ENCODE measurements at places on chromosomes 4 and X.

GRCh38 chrX:41480508-41481260, 33.5 kb downstream of the NYX start:
- DNase-seq = peak; percentile 3

- no peak for DNase-seq
These were observed 106.8 kb downstream of the CLNK start for GRCh38 chr4:10577508-10578426.

- peak; percentile 11 for DNase-seq
These were observed 12.5 kb downstream of the SEC24D start for GRCh38 chr4:118823471-118823870.

DNA sequence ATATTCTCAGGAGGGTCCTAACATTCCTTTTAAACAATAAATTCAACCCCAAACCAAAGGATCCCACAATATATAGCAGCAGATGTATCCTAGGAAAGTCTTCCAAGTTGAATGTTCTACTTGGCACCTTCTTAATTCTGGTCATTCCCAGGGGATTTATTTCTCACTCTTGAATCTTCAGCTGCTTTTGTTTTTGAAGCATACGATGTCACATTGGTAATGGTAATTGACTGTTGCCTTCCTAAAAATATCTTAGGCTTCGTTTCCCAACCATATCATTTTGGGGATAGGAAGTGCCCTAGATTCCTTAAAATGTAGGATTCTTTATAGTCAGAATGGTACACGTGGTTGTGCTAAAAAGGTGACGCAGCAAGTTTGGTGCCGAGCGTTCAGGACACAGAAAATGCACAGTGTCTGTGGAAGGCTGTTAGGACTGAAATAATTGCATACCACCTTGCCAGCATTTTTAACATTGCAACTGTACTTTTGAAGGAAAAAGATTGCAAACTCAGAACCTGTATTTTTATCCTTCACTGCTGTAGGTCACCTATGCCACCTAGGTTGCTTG, 8.1 kb downstream of the SNX25 start:
- DNase-seq = no peak

GRCh38 chr4:176443117-176443516, 123.4 kb downstream of the SPCS3 start:
- peak; percentile 89 for DNase-seq

DNA sequence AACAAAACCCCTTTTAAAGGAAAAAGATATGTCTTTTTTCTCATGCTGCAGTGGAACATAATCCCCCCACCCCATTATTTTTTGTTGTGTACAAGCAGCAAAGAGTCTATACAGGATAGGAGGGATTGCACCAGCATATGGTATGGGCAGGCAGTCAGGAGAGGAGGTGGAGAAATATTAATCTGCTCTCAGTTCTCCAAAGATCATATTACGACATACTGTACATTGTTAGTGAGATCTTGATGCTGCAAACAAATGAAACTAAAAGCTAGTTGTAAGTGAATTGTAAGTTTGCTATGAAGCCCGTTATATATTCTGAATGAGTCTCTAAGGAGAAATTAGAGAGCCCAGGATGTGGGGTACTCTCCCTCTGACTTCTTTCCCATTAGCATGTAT, 75.3 kb downstream of the RAPGEF2 start:
- no peak for DNase-seq

GRCh38 chrX:134764202-134764785, 106.0 kb upstream of the PLAC1 start:
- peak; percentile 8 for DNase-seq

DNA sequence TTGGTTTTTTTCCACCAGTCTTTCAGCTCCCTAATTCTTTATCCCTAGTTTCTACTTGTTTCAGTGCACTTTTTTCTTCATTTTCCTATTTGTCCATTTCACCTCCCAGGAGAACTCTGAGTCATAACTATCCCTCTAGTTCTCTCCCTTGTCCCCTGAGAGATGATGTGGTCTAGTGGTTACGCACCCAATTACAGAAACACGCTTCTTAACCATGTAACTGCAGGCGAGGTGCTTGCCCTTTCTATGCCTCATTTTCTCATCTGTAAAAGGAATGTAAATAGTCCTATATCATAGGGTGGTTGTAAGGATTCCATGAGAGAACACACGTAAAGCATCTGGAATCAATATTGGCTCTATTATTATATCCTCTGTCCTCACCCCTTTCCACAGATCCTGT, 8.8 kb upstream of the GRPR start:
- no peak for DNase-seq

- DNase-seq = no peak
These were observed 51.4 kb downstream of the ENOX2 start for GRCh38 chrX:130851569-130851968.

DNA sequence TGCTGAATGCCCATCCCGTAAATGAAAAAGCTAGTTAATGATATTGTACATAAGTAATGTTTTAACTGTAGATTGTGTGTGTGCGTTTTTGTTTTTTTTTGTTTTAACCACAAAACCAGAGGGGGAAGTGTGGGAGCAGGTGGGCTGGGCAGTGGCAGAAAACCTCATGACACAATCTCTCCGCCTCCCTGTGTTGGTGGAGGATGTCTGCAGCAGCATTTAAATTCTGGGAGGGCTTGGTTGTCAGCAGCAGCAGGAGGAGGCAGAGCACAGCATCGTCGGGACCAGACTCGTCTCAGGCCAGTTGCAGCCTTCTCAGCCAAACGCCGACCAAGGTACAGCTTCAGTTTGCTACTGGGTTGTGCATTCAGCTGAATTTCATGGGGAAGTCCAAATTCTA, at the start of gene SPP1:
TSS of gene SPP1 (plus strand) at position 249 of the 400 bp plus-strand sequence. CDS start 1,182 bp downstream, outside the sequence.
- no peak for DNase-seq

DNA sequence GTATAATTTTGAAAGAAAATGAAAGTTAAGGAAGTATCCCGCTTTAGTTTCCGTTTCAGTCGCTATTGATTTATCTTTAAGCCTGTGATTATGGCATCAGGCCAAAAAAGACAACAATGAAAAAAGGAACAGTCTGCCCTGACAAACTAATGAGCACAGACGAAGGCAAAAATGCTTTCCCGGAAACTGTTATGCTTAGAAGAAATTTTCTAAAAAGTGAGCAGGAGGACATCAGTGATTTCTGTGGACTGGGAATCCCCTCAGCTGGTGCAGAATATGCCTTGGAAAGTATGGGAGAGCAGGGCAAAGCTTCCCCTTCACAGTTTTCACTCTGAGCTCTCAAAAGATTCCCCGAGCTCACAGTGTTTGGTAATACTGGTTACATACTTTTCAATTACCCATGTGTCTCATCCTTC, 5.1 kb upstream of the CXCL10 start:
- no peak for DNase-seq

DNA sequence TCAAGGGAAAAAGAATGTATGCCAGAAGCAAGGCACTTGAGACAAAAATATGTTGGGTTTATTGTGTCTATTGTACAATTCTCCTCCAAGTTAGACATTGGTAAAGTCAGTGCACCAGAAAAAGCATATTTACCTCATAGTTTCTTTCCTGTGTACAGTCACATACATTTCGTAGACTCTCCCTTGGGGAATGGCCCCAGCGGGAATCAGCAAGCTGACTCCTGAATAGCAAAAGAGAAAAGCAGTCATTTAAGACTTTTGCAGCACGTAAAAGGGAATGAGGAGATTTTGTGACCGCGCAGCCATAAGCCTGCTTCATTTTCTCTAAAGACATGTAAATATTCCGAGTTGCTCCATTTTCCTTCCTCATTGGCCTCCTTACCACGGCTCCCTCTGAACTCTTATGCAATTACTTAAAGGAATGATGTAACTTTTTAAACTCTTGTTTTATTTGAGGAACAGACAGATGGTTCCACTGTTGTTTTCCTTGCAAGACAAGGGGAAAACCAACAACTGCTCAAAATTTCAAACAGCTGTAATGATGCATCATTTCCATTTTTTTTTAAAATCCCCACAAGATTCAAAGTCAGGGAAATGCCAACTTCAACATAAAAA, 332.7 kb downstream of the UNC5C start:
- no peak for DNase-seq
